NCI-H774 (cell line): ENCODE measurements at places on chromosomes 11 and 22.

GRCh38 chr22:28773461-28773867 is 969 bp downstream of the CCDC117 start:
- DNase-seq = no peak

DNA sequence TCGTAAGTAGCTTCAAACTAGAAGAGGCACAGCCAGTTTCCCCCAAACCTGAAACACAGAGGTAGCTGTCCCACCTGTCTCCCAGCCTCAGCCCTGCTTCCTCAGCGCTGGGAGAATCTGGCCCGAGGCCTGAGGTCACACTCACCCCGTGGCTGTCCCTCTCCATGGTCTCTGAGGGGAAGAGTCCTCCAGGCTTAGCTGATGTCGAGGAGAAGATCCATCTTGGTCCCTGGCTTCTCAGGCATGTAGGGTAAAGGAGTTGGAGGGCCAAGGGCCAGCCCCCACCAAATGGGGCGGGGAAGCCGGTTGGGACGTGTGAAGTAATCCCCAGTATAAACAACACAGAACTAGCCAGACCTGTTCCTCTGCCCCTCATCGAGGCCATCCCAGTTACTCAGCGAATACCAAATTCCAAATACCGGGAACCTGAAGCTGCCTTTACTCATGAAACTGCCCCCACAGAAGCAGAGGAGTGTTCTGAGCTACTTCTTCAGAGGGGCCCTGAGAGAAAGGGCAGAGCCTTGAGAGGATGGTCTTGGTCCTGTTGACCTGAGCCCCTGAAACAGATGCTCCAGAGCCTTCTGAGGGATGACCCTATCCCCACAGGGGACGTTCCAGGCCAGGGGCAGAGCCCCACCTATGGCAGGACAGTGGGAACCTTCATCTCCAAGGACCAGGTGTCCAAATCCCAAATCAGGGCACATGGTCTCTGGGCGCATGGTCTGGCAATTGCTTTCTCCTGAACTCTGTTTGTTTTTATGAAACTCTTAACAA is at the start of gene TMPRSS13:
Gene TMPRSS13 (minus strand): TSS at position 261 of the 774 bp plus-strand sequence. CDS start 95 bp downstream, at position 166.
- peak; percentile 35 for DNase-seq

GRCh38 chr11:4797206-4797605 is 7.0 kb downstream of the OR52R1 start:
- DNase-seq = no peak

- DNase-seq = no peak
Observed at GRCh38 chr11:80638296-80638695, 1197.5 kb upstream of the TENM4 start.

DNA sequence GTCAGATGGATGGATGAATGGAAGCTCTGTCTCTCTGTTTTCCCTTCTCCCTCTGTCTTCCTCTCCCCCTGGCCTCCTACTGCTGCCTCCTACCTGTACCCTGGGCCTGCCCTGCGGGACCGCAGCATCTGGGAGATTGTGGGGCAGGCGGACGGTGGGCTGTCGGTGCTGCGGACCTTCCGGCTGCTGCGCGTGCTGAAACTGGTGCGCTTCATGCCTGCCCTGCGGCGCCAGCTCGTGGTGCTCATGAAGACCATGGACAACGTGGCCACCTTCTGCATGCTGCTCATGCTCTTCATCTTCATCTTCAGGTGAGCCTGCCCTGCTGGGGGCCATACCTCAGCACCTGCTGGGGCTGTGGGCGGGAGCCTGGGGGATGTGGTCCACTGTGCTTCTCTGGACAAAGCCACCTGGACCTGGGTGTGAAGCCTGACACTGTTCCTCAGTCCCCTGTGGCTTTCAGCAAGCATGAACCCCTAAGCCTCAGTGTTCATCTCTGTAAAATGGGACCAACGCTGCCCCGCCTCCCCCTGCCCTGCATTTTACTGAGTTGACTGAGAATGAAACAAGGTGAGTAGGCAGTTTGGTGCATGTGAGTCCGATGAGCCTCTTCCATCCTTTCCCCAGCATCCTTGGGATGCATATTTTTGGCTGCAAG is 88.4 kb downstream of the CACNA1I start:
- DNase-seq = no peak

DNA sequence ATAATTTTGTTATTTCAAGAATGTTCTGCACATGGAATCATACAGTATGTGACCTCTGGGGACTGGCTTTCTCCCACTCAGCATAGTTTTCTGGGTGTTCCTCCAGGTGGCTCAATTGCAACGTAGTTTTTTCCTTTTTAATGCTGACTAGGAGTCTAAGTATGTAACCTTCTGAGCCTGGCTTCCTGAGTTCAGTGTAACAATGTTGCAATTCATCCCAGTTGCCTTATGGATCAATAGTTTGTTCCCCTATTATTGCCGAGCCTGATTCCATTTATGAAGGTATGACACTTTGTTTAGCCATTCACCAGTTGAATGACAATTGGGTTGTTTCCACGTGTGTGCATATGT is 128.3 kb downstream of the CRYBB2 start:
- no peak for DNase-seq

DNA sequence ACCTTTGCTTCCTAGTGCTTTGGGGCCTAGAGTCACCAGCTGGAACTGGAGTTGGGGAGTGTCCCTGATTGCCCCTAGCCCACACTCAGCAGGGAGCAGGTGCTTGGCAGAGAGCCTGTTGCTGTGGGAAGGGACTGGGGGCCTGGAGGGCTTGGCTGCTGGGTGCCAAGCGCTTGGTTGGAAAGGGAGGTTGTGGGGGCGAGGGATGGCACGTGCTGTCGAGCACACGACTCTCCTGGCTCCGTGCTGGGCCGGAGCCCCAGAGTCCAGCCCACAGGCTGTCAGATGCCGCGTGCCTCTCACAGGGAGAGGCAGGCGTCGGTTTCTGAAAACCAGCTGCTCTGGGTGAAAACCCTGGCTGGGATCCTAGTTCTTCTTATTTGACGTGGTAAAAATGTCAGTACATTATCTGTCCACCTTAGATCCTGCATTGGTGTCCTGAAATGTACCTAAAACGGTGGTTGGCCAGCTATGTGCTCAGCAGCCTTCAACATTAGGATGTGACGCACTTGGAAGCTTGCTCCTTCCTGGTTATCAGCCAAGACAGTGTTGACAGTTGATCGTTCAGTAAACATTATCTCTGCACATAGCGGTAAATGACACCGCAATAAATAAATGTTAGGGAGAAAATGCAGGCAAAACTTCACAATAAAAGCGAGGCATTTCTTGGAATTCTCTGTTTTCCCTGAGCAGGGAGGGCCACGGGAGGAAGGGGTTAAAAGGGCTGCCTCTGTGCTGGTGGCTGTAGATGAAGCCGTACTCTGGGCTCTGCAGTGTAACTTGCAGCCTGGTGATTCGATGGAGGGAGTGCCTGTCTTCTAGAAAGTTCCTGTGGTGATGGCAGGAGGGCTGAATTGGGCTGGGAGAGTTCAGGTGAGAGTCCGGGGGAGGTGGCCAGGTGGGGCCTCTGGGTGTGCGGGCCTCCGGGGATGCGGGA is 29.2 kb downstream of the GRAMD4 start:
- peak; percentile 20 for DNase-seq

DNA sequence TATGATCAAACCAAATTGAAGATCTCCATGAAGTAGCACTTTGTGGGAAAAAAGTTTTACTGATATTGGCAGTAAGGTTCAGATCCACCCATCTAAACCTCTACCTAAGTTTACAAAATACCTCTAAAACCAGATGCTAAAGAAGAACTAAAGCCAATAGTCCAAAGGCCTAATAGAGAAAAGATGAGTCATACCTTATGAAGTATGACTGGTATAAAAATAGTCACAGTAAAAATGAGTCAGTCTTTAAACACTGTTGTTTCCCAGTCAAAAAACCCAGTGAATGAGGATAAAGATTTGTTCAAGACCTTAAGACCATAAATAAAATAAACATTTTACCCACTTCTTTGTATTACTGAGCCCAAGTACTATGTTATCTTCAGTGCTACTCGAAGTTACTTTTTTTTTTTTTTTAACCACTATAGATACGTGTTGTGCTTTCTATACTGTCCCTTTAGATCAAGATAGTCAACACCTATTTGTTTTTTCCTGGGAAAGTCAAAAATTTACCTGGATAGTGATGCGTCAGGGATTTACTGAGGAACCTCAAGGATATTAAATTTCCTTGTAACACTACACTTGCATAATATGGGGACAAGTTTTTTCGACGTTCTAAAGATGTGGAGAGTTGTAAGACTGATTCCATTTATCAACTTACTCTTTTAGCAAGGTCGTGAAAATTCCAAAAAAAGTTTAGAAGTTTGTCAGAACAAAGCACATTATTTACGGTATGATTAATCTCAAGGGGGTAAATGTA is 87.3 kb downstream of the CCDC73 start:
- no peak for DNase-seq

GRCh38 chr11:94533696-94534630 is 9.8 kb upstream of the FUT4 start:
- no peak for DNase-seq

DNA sequence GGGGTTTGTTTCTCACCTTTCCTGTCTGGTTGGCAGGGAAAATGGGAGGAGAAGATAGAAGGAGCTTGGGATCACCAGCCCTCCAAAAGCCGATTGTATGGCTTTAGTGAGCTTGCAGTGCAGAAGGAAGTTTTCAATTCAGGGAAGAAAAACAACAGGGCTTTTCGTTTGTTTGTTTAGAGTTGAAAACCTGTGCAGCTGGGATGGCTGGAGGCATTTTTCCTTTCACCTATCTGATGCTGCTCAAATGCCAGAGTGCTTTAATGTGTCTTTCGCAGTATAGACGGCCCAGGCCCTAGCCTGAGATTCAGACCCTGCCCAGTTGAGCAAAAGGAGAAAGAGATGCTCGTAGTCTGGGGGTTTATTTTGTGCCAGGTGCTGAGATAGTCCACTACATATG is 87.9 kb downstream of the INSC start:
- no peak for DNase-seq

DNA sequence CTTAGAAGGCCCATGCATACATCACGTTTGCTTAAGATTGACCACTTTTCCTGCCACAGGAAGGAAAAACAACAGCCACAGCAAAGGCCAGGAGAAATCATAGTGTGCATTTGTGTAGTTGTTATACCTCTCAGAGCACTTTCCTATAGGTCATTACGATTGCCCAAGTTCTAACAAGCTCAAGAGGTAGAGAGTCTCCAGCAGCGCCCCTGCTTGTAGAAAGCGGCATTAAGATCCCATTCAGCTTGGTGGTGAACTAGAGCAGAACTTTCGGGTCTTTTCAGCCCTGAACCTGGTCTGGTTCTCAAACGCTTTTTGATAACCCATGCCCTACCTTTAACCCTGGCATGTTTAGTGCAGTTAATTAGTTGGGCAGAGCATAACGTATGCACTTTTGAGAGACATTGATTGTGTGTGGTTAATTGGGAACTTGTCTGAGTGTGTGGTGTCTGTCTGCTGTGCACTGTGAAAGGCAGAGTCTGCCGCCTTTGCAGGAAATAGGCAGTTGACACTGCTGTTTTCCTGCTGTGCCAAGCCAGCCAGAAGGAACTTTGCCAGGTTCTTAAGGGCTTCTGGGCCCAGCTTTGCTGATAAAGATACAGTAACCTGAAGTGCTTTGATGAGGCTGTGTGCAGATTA is 109.9 kb upstream of the CLMP start:
- no peak for DNase-seq

- no peak for DNase-seq
Observed at GRCh38 chr11:28483072-28483867, 375.1 kb downstream of the METTL15 start.

DNA sequence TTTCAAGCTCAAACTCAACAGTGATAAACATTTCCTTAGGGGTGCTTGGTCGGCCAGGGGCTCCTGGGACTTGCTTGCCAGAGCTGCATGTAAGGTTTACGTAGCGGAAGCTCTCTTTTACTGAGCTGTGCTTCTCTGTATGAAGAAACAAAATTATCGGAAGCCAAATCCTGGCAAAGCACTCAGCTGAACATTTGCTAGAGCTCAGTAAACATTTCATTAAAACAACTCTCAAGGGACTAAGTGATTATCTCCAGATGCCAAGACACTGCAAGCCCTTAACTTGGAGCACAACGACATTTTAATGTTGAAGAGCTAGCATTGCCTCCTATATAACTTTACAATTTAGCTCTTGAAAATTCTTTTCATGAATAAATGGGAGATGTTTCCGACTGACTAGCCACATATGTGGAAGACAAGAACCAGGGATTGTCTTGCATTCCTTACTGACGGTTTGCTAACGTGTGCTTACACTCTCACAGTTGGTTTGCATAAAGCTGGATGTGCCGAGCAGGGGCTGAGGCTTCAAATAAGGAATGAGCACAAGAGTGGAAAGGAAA is 43.4 kb downstream of the SCUBE2 start:
- no peak for DNase-seq

DNA sequence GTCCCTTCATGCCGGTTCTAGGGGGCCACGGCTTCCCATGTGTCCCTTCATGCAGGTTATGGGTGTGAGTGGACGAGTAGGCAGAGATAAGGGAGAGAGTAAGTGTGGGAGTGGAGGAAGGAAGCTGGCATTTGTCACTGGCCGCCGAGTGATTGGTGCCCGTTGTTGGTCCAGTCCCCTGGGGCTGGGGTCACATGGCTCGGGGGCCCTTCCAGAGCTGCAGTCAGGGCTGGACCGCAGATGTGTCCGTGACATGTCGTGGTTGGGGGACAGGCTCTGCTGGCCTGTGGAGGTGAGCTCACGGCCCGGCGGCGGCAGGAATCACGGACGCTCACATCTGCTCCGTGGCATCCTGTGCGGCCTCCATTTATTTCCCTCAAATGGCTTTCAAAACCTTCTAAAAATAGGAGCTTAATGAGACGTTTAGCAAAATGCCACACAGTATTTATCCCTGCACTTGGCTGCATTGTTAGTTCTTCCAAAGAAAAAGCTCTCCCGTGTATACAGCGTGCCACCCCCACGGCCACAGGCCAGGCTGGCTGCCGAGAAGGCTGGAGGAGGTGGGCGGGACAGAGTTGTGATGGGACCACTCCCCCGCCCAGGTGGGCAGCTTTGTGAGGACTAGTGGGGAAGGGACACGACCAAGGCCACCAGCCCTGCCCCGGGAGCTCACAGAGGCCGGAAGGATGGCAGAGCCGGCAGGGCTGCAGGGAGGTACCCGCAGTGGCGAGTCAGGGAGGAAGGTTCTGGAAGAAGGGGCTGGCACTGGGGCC is 386.7 kb downstream of the TBC1D22A start:
- no peak for DNase-seq

DNA sequence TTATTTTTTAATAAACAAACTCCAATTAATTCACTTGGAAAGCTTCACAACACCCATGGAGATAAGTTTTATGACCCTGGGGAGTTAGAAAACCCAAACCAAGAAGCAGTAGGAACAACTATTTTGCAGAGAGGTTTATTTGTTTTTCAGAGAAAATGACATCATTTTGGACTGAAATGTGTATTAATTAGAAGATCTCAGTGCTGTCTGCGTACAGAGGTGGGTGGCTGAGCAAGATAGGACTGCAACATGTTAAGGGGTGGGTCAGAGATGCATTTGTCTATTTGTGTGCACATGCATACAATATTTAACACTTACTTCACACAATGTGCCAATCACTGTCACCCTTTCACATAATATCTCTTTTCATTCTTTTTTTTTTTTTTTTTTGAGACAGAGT is 1.1 kb downstream of the SCGB1A1 start:
- no peak for DNase-seq
